Esophagus muscularis mucosa (tissue), 4 donors: ENCODE measurements at places on chromosomes 7 and 10.

DNA sequence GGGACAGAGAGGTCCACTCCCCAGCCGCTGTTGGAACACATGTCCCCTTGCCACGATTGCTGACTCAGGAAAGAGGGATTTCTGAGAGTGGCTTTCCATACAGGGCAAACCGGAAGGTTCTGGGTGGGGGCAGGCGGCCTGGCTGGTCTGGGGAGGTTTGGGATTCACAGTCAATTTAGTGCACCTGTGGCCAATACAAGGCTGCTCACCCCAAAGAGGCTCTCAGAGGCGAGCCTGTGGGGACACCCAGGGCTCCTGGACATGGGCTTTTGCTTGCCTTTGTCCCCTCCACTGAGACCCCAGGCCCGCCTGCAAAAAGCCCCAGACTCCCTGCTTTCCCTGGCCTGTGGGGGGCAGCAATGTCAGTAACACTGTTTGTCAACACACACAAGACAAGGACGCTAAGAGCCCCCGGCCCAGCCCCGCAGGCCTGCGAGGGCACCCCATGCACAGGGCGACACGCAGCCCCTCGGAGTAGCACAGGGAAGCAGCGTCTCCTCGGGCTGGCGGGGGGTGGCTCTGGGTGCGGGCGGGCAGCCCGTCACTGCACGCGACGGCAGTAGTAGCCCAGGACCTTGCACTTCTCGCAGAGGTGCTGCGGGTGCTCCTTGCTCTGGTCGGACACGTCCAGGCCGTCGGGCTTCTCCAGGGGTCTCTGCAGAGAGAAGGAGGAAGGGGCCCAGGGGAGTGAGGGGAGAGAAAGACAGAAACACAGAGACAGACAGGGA, 38.7 kb downstream of the PPIF start:
- peak; percentile 90 for DNase-seq

GRCh38 chr7:2619116-2619515, 12.7 kb upstream of the TTYH3 start:
- DNase-seq: no peak

DNA sequence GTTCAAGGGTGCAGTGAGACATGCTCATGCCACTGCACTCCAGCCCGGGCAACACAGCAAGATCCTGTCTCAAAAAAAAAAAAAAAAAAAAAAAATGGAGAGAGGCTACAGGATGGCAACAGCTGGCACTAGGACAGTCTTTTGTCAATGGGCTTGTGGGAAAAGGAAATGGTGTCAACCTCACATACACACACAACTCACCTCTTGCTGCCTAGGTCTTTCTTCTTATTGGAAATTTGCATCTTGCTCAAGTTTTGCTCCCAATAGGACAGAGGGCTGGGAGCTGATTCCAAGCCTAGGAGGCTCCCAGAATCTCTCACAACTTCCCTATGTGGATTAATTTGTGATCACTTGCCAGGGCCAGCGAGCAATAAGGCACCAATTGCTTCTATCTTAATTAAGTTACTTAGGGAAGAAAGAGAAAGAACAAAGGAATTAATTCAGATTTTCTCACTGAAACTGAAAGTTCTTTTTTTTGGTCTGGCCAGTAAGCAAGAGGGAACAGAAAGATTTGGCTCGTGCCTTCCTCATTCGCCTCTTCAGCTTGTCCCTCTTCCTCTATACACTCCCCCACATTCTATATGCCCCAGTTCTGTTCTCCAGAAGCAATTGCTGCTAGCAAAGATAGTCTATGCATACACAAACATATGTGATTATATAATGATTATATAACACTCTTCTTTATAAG, 33.8 kb downstream of the MAP3K8 start:
- no peak for DNase-seq

DNA sequence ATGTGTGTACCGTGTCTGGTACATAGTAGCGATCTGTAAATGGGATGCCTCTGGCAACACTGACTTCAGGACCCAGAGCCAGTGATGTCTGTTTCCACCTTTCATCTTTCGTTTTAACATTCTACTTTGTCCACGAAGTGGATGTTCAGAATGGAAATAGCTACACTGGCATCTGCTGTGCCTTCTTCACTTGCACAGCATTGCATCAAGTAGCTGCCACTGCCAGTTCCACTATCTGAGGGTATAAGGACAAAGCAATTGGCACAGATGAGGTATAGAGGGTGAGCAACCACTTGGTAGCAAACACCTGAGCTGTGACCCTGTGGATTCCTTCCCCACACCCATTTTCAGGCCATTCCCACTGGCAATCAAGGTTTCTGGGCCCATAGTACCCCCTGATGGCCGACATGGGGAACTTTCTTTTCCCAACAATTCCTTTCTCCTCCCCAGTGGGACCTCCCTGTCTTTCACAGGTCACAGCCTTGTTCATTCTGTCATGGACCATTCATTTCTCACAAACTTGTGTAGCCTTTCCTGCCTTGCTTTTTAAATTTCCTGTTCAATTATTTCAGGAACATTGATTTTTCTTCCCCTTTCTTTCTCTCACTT, 4.0 kb downstream of the ITGA8 start:
- DNase-seq: no peak

DNA sequence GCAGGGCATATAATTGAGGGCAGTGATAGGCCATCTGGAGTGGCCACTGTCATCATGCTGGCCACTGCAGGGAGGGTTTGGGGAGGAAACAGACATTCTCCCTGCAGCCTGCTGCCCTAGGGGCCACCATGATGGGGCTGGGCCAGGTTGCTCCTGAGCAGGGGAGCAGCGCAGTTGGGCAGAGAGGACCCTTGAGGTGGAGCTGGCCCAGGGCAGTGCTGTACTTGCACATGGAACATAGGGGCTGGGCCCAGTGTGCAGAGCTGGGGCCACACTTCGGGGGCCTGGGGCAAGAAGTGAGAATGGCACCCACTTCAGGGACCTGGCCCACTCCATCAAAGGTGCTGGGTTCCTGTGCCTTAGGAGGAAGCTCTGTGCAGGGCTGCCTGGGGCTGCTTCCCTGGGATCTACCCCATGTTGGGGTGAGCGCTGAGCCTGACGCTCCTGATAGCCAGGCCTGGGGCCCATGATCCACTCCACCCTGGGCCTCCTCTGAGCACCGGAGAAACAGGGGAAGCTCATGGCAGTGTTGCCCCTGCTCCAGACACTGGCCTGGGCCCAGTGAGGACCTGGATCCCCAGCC, 21.3 kb upstream of the NUB1 start:
- no peak for DNase-seq

DNA sequence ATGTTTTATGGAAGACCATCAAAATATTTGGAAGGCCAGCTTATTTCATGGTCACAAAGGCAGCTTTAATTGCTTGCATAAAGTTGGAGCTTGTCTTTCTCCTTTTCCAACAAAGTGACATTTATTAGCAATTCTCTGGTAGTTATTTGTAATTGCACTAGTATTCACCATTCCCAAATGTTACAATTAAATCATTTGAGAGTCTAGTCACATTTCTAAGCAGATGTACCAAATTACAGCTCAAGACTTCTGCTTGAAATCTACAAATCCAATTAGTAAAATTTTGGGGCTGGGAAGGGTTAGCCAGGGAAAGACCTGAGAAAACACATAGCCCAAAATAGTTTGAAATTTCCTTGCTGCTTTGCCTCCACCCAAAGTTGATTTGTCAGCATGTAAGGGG, 376.1 kb upstream of the LRGUK start:
- no peak for DNase-seq

GRCh38 chr7:144649120-144649519, 186.7 kb downstream of the TPK1 start:
- DNase-seq: no peak

DNA sequence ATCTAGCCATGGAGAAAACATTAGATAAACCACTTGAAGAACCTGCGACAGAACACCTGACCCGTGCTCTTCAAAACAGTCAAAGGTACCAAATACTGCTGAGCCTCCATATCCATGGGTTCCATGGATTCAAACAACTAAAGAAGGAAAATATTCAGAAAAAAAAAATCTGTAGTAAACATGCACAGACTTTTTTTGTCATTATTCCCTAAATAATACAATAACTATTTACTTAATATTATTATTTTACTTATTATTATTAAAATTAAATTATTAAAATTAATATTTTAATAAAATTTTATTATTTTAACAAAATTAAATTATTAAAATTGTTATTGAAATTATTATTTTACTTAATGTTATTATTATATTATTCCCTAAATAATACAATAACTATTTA, 101.0 kb upstream of the PDE1C start:
- no peak for DNase-seq

GRCh38 chr10:45625879-45626278, 46.7 kb downstream of the ZFAND4 start:
- no peak for DNase-seq

DNA sequence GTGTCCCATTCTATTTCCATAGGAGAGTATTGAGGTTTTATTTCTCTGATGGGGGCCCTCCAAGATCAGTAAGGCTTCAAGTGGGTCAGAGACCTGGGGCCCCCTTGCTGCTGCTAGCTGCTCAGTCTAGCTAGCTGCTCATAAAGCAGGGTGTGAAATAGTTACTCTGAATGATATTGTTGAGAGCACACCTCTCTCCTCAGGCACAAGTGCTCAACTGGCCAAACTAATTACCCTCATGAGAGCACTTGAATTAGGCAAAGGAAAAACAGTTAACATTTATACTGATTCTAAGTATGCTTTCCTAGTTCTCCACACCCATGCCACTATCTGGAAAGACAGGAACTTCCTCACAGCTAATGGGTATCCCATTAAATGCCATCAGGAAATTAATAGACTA, 5.4 kb upstream of the SFTPA1 start:
- DNase-seq: peak; percentile 50

DNA sequence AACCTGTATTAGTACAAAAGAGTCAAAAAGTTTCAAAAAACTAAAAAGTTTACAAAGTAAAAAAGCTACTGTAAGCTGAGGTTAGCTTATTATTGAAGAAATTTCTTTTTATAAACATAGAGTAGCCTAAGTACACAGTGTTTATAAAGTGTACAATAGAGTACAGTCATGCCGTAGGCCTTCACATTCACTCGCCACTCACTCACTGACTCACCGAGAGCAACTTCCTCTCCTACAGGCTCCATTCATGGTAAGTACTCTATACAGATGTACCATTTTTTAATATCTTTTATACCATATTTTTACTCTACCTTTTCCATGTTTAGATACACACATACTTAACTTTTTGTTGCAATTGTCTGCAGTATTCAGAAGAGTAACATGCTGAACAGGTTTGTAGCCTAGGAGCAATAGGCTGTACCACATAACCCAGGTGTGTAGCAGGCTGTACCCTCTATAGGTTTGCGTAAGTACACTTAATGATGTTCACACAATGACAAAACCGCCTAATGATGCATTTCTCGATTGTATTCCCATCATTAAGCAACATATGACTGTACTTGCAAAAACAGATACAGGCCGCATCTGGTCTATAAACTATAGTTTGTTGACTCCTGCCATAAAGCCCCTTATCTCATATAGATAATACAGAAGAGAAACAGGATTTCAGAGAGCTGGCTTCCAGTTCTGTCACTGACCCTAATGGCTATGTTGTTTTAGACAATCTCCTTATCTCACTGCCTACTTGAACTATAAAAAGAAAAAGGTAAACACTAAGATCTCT, 438.8 kb downstream of the HTR7 start:
- DNase-seq: no peak

GRCh38 chr10:21057989-21058388, 160.9 kb upstream of the NEBL start:
- no peak for DNase-seq

DNA sequence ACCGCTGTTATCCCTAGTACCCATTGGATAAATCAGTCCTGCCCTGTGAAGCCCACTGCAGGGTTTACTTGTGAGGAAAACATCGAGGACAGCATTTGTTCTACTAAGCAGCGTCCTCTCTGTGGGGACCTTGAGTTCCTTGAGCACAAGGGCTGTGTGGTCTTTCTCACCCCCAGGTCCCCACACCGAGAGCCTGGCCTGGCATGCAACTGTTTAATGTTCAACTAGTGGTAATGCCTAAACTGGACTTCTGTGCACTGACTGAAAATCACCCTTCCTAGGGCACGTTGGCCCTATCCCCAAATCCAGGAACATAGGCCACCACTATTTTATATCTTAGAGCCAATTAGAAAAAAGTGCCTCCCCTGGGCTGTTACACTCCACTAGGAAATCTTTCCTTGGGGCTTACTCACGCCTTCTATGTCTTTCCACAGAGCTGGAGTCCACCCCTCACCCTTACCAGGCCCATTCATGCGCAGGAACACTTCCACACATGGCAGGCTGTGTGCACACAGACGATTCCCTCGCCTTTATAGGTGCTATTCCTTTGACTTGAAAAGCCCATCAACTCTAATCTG, 1.7 kb upstream of the TMEM213 start:
- DNase-seq: no peak

DNA sequence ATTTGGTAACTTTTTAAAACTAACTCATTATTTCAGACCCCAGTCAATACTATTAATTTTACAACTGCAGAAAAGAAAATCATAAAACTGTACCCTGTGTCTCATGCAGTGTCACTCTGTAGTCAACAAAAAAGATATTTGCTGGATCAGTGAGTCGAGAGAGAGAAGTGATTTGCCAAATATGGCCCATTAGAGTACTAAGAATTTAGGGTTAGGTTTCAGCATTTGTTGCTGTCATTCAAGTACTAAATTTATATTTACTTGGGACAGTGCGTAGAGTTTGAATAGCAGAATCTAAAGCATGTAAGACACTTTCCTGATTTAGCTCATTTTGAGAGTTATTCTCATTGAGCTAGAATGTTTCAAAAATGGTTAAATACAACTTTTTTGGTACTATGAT, 38.9 kb downstream of the CACNA2D1 start:
- DNase-seq: no peak

DNA sequence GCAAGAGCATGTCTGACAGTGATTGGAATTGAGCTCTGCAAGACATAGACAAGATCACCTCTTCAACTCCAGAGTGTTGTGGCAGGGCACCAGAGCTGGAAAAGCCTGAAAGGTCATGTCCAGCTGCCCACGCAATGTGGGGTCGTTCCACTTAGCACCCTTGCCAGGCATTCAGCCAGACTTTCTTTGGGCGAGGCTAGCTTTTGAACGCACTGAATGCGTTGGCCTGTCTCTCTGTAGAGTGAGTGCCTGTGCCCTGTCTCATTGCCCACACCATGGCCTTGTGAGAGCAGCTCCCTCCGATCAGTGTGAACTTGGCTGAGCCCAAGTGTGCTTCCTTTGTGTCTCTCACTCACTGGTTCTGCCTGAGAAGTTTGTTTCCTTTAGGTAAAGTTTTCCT, 23.3 kb downstream of the UBTD1 start:
- DNase-seq: no peak

DNA sequence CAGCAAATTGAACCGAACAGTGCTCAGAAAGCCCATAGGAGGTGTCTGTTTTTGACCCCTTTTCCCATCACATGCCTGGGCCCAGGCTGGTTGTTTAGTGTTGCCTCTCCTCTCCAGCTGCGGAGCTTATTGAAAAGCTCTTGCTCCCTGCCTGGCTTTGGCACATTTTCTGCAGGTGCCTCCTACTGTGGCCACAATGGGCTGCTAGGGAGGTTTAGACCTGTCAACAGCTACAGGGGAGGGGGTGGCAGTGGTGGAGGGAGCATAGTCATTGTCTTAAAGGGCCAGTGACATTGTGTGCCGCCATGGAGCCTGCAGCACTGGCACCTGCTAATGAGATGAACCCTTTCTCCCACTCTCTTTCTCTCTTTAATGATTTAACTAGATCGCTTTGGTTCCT, 13.2 kb upstream of the ENO4 start:
- DNase-seq: peak; percentile 83
